Testis (tissue), 5 donors: ENCODE measurements at places on chromosomes 12 and 14. TPM values are rescaled to one million over a fixed set of nuclear protein-coding genes. Genes with fewer than 3 reads are reported as not detected.

DNA sequence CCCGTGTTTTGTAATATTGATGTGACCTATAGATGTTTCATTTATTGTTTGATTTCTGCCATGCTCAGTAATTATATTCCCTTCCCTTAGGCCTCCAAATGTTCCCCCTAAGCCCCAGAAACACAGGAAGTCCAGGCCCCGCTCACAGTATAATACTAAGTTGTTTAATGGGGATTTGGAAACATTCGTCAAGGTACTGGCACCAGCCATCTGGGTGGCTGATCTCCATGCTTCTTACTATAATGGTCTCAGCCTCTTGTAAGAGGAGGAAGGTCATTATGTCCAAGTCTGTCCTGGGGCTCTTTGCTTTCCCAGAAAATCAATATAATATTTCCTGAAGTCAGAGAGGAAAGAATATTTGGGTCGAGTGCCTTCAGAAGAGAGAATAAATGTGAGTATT is 130.9 kb downstream of the KICS2 start:
- no peak for DNase-seq

GRCh38 chr14:22657861-22658260 is 13.7 kb upstream of the OR6J1 start:
- no peak for DNase-seq

- DNase-seq: no peak
These were observed 66.7 kb downstream of the RESF1 start for GRCh38 chr12:32025906-32026305.

DNA sequence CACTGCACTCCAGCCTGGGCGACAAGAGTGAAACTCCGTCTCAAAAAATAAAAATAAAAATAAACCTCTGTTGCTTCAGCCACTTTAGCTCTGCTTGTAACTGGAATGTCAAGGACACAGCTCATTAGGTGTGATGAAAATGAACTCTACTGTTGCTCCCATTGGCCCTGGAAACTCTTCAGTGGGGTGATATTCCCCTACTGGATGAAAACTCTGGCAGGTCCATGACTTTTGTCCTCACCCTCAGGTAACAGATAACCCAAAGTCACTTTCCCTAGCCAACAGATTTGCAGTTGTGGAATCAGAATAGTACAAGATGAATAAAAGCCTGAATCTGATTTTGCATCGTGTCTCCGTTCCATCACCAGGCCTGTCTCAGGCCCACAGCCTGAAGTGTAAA is 92.1 kb upstream of the CEP83 start:
- no peak for DNase-seq

GRCh38 chr14:97010491-97011160 is 213.4 kb downstream of the VRK1 start:
- no peak for DNase-seq

- DNase-seq: no peak
These were observed 139.4 kb upstream of the CNTN1 start for GRCh38 chr12:40552868-40553267.

OR11H6 gene
- polyA plus RNA-seq: not detected

- DNase-seq: no peak
These were observed at the start of gene RNASE8 for GRCh38 chr14:21057803-21058675. Gene RNASE8 (plus strand): TSS chr14:21057822. CDS start chr14:21057893, 71 bp downstream.

INHBE gene
- polyA plus RNA-seq: 0.12 TPM
